T47D (cell line): ENCODE measurements at places on chromosomes 3 and 15.
A peak's percentile ranks its signal among the peaks of the same experiment; 100 is the strongest.

- no peak for DNase-seq
Observed at GRCh38 chr3:16836505-16837237, 48.1 kb upstream of the PLCL2 start.

- DNase-seq, result peak; percentile 46
Observed at GRCh38 chr3:72288955-72289691, 504.2 kb upstream of the PROK2 start.

GRCh38 chr15:77107531-77108355, 36.8 kb upstream of the TSPAN3 start:
- peak; percentile 71 for DNase-seq

GRCh38 chr3:12476238-12476897, 7.9 kb upstream of the TSEN2 start:
- DNase-seq, result no peak

- DNase-seq, result no peak
Observed at GRCh38 chr3:188197388-188197847, 43.5 kb downstream of the LPP start.

GRCh38 chr15:50905055-50905454, 3.4 kb upstream of the AP4E1 start:
- DNase-seq, result no peak

GRCh38 chr15:73832657-73833056, 40.7 kb upstream of the TBC1D21 start:
- DNase-seq, result no peak

GRCh38 chr15:84648539-84648938, 5.5 kb downstream of the WDR73 start:
- DNase-seq, result no peak

DNA sequence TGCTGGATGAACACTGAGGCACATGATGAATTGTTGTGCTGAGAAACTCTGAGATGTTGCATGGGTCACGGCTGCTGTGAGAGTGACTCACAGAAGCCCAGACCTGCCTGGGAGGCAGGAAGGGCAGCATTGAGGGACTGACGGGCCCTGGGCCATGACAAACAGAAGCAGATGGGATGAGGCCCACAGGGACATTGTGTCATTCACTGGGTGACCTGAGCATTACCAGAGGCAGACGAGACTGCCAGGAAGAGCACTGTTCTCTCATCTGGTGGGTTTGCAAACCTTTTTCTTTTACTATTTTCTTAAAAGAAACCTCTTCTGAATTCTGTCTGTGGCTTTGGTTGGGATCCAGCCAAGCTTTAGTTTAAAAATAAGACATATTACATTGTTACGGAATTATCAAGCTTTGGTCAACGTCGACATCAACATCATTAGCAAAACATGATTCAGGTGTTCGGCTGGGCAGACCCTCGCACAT, 67.8 kb downstream of the BDH1 start:
- peak; percentile 71 for DNase-seq

DNA sequence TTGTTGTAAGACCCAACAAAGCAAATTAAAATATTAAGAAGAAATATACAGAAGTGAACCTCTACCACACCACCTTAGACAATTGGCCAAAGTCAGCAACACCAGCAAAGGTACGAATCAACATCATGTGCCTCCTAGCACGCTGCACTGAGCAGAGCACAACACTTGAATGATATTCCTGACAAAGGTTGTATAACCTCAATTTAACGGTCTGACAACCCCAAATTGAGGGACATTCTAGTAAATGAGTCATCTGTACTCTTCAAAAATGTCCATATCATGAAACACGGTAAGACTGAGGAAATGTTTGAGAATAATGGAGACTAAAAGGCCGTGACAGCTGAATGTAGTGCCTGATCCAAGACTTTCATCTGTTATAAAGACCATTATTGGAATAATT, 41.3 kb upstream of the TNFSF10 start:
- DNase-seq, result no peak

DNA sequence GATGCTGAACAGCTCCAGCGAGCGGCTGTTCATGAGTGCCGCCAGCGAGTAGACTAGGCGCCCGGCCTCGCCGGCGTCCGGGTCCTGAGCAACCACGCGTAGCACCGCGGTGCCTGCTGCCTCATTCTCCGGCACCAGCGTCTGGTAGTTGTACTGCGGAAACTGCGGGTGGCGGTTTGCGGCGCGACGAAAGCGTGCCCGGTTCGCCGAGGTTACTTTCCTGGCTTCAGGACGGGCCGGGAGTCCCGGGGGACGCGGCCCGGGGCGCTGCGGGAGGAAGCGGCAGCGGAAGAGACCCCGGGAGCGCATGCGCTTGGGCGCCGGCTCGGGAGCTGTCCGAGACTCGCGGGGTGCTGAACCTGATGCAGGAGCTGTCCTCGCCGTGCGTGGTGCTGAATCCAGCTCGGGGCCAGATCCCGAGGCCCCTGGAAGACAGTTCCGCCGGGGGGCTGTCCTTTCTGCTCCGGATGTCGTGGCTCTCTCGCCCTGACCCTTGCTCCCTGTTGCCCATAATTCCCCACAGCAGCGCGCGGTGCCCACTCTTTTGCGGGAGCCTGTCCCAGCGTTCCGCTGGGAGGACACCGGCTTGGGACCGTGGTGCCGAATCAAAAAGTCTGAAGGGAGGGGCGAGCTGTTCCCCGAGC, 1.1 kb downstream of the CELSR3 start:
- no peak for DNase-seq

GRCh38 chr3:166123576-166123975, 286.4 kb upstream of the BCHE start:
- no peak for DNase-seq

DNA sequence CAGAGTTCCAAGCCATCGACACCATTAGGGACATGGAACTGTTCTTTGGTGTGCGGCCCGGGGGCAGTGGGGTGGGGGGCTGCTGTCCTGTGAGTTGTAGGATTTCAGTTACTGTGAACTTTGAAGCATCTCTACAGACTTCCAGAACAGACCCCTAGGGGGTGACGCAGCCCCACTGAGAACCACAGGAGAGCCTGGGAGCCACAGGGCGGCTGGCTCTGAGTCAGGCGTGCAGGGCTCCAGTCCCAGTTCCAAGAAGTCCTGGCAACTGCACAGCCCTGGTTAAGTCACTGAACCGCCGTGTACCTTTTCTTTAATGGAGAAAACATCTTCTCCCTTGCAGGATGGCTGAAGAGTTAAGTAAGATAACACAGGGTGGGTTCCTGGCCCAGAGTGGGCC, 23.5 kb upstream of the LRTM1 start:
- DNase-seq, result no peak

- peak; percentile 81 for DNase-seq
Observed at GRCh38 chr3:170321321-170322034, 36.0 kb upstream of the SKIL start.

DNA sequence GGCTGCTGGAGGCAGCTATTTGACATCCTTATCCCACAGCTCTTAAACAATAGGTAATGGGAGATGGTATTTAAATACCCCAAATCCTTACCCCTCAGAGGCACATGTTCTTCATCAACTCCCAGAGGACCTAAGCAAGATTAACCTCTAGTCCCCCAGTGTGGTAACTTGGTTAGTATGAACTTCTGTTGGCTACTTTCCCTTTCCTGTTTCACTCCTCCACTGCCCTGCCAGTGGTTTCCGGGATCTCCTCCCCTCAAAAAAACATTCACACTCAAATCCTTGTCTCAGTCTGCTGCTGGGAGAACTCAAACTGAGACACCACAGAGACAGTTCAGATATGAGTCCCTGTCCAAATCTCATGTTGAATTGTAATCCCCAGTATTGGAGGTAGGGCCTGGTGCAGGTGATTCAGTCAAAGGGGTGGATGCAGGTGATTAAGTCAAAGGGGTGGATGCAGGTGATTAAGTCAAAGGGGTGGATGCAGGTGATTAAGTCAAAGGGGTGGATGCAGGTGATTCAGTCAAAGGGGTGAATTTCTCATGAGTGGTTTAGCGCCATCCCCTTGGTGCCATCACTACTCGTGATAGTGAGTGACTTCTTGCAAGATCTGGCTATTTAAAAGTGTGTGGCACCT, 335.0 kb upstream of the CTNNB1 start:
- DNase-seq, result no peak

DNA sequence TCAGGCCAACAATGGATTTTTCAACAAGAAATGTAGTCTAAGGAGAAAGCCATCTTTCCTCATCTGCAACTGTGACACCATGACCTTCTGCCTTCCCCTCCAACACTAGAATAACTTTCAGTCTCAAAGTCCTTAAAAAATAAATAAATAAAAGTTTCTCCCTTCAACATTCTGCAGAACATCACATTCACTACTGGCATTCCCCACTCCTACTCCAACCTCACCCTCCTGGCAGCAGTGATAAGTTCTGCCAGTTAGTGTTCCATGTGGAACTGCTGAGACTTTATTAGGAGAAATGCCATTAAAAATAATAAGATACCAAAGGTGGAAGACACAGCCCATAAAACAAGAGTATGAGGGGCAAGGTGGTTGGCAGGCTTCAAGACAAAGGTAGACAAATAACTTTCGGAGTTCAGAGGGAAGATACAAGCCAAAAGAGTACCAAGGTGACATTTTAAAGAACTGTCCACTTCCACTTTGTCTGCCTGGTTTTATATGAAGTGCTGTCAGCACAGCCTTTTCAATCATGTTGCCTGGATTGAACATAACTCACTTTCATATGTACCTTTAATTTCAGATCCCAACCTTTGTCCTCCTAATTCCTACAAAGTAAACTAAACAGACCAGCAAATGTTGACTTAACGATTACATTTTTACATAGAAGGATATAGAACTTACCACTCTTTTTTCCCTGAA, 37.5 kb upstream of the RSL24D1 start:
- DNase-seq, result no peak

- no peak for DNase-seq
Observed at GRCh38 chr3:65641045-65641444, 397.7 kb downstream of the MAGI1 start.

- no peak for DNase-seq
Observed at GRCh38 chr15:71411538-71412482, 296.5 kb downstream of the THSD4 start.

DNA sequence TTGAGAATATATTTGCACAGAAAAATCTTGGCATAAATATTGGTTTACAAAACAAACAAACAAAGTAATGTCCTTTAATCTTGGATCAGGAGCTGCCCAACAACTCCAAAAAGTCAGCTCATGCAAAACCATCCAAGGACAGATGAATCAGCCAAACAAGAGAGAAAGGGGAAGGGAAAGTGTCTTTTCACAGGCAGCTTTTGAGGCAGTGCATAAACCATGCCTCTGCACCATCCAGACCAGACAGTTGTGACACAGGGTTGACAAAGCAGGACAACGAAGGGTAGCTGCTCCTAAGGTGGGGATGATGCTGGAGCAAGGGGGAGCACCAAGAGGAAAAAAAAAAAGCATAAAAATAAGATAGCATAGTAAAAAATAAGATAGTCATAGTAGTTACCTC, 8.7 kb downstream of the CD86 start:
- no peak for DNase-seq

DNA sequence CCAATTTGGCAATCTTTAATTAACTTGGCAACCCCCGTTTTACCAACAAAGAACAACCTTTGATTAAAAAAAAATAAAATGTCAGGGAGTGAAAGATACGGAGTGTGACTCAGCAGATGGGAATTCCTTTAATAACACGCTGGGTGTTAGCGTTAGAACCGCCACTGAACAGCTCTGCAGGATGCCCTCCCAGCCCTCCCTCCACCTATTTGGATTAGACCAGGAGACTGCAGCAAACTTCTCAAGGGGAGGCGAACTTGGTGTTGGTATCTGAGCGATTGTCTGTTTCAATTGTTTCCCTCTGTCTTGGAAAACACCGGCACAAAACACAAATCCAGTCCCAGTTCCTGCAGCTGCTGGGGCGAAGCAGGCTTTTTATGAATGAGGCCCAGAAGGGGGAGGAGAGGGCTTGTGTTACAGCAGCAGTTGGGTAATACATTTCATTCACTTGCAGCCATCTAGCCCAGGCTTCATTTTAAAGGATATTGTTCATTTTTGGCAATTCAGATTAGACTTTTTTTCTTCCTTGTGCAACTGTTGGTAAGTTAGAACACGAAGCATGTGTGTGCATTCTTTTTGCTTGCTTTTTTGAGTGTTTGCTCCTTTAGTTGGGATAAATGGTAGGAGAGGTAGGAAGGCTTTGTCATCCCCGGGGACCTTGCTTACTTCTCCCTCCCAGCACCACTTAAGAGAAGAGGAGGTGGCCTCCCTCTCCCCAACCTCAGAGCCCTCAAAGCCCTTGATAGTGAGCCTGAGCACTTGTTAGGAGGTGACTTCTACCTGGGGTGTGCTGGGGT, 152.3 kb downstream of the IGF1R start:
- no peak for DNase-seq

DNA sequence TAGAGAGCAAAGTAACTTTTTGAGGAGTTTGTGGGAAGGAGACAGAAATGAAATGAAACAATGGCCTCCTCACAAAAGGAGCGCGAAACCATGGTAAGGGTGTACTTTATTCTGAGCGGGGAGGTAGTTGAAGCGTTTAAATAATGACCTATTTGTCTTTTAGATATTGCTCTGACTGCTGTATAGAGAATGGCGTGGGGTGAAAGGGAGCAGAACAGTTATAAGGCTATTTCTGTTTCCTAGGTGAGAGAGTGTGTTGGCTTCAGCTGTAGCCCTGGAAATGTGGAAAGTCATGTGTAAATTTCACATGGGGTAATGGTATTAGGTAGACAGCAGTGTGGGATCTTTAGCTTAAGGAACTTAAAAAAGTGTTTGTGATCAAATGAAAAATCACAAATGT, 54.9 kb downstream of the CNTN4 start:
- no peak for DNase-seq

DNA sequence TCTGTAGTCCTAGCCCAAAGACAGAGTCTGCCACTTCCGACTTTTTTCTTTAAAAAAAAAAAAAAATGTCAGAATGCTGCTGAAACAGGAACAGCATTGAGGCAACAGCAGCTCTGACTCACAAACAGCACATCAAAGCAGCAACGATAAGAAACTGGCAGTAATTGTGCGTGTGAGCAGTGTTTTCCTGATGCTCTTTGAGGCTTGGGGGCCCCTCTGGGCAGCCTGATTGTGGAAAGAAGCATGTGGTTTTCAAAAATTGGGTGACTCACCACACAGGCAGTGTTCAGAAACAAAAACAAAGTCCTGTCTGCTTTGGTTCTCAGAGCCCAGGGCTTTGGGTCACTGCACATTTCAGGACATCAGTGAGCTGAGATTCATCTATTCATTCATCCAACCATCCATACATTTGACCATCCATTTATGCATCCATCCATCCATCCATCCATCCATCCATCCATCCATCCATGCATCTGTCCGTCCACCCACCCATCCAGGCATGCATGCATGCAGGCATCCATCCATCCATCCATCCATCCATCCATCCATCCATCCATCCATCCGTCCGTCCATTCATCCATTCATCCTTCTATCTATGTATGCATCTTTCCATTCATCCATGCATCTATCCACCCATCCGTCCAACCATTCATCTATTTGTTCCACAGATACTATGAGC, 308.4 kb downstream of the RPLP1 start:
- no peak for DNase-seq

- no peak for DNase-seq
Observed at GRCh38 chr15:23503980-23504379, 56.9 kb upstream of the GOLGA6L2 start.
